Stimulated activated CD4-positive, alpha-beta T cell treated with anti-CD3 and anti-CD28 coated beads, Interleukin-15, amount 100 ng/mL, for 24 hours (primary cell): ENCODE measurements at places on chromosomes 12 and 14.

- no peak for DNase-seq
Measured at GRCh38 chr14:95216008-95216407, 58.7 kb upstream of the DICER1 start.

- DNase-seq = no peak
Measured at GRCh38 chr12:113581342-113581741, 109.7 kb upstream of the LHX5 start.

DNA sequence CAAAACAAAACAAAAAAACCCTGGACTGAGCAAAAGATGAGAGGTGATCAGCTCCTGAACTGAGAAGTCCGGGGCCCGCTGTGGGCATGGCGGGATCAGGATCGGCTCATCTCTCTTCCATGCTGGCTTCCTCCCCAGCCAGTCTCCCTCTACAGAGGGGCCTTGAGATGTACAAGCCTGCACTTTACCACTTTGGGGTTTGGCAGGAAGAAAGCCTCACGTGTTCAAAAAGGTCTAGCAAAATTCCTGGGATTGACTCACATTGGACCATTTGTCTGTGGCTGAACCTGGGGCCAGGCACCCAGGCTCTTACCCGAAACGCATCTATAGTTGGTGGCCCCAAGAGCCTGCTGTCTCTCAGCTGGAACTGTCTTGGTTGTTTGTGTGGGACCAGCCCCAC is 89.0 kb downstream of the SLC24A4 start:
- no peak for DNase-seq

GRCh38 chr12:124494751-124495129 is 72.7 kb downstream of the NCOR2 start:
- no peak for DNase-seq

DNA sequence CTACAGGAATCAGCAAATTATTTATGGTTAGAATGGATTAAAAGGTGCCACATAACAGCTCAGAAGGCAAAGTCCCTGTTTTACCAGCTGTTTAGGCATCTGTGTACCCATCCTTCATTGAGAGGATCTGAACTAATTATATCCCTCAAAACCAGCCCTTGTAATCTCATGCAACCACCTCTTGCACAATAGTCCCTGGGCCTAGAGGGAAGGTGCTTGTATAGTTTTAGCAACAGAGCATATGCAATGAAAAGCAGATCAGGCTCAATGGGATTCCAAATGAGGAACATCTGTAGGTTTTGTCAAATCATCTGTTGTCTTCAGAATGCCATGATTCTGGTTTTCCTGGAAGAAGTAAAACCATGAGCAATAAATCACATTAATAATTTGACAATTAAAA is 26.0 kb upstream of the GLIPR1L2 start:
- no peak for DNase-seq

GRCh38 chr12:93621986-93622385 is 49.5 kb downstream of the SOCS2 start:
- DNase-seq = no peak

GRCh38 chr14:61551384-61551783 is 143.9 kb upstream of the HIF1A start:
- no peak for DNase-seq

GRCh38 chr12:28955491-28955890 is 193.6 kb upstream of the FAR2 start:
- no peak for DNase-seq

DNA sequence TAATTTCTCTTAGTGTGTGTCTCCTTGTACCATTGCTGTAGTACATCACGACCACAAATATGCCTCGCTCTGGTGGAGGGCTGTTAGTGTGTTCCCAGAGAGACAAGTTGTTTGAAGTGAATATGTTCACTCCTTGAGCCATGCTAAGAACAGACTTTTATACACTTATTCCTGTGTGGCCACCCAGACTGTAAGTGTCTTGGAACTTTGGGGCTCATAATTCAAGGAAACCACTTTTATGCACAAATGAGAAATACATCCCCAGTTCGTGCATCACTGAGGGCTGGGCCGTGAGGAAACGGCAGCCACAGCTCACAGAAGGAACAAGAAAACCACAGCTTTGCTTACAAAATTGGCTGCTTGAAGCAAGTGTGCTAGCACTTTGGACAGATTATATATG is 362.2 kb upstream of the DDHD1 start:
- DNase-seq = no peak

DNA sequence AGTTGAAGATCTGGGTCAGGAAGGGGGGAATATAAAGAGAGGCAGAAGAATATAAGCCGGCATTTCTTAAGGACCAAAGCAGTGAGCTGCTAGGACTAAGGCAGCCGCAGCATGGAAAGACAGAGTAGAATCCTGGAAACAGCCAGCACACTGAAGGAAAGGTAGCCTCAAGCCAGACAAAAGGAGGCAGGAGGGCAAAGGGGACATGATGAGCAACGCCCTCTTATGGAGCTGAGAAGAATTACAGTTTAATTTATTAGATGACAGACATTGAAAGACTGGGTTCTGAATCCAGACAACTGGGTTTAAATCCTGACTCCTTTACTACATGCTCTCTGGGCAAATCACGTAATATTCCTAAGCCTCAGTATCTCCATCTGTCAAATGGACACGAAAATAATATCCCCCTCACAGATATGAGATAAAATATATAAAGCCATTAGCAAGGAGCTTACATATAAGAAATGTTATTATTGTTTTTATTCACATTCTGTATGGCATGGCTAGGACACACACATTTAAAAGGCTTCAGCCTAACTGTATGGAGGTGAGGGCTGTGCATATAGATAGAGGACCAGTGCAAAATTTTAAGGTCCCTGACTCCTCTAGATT is 8.1 kb upstream of the PCED1B start:
- DNase-seq = no peak

- no peak for DNase-seq
Measured at GRCh38 chr12:118098401-118098800, 5.4 kb downstream of the VSIG10 start.

DNA sequence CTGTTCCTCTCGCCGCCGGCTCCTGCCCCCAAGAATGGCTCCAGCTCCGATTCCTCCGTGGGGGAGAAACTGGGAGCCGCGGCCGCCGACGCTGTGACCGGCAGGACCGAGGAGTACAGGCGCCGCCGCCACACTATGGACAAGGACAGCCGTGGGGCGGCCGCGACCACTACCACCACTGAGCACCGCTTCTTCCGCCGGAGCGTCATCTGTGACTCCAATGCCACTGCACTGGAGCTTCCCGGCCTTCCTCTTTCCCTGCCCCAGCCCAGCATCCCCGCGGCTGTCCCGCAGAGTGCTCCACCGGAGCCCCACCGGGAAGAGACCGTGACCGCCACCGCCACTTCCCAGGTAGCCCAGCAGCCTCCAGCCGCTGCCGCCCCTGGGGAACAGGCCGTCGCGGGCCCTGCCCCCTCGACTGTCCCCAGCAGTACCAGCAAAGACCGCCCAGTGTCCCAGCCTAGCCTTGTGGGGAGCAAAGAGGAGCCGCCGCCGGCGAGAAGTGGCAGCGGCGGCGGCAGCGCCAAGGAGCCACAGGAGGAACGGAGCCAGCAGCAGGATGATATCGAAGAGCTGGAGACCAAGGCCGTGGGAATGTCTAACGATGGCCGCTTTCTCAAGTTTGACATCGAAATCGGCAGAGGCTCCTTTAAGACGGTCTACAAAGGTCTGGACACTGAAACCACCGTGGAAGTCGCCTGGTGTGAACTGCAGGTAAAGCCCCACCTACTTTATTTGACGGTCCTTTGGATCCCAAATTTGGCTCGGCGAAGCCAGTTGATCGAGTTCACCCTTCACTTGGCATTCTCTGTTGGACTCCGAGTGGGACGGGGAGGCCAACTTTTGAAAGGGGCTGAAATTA is 1.5 kb downstream of the WNK1 start:
- DNase-seq = peak; percentile 69

DNA sequence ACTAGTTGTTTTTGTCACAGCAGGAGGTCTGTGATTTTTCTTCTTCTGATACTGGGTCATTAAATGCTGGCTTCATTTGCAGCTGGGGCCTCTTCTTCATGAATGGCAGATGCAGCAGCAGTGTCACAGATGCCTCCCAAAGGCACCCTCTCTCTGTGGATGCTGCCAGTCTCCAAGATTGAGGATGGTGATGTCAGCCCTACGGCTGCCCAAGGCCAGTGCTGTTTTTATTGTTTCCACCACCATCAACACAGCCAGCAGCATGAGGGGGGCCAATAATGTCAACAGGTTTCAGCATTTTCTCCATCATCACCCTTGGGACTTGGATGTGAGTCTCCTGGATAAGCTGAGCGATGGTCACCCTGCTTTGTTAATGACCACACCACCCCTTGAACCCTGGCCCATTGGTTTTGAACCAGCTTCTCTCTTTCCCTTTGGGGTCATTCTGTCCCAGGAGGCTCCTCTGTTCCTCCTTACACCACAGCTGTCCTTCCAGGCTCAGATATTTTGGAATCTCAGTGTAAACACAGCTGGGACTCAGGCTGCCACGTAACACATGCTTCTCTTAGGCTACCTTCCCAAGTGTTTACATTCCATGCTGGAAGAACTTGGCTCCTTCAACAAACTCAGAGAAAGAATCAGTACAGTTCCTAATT is 151.7 kb upstream of the DDHD1 start:
- DNase-seq = no peak

- DNase-seq = no peak
Measured at GRCh38 chr14:91019673-91020072, 40.8 kb downstream of the RPS6KA5 start.

- DNase-seq = no peak
Measured at GRCh38 chr12:90757957-90758356, 197.0 kb downstream of the CCER1 start.

- DNase-seq = no peak
Measured at GRCh38 chr12:133073836-133074235, 6.9 kb upstream of the ZNF140 start.

GRCh38 chr14:22872033-22872832 is 693 bp downstream of the LRP10 start:
- peak; percentile 80 for DNase-seq

DNA sequence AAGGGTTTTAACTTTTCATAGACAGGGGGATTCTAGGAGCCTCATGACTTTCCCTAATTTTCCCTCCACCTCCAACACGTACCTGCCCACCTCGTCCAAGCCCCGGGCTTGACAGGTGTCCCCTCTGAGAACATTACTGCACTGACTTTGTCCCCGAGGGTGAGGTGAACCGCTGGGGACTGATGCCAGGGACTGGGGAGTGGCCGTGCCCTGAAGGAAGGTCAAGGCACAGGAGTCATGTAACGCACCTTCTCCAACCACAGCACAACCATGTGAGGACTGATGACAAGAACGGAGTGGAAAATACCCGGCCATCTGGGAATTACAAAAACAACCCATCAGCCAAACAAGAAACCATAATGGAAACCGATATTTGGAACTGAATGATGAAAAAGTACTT is 214.7 kb upstream of the C14orf180 start:
- no peak for DNase-seq

DNA sequence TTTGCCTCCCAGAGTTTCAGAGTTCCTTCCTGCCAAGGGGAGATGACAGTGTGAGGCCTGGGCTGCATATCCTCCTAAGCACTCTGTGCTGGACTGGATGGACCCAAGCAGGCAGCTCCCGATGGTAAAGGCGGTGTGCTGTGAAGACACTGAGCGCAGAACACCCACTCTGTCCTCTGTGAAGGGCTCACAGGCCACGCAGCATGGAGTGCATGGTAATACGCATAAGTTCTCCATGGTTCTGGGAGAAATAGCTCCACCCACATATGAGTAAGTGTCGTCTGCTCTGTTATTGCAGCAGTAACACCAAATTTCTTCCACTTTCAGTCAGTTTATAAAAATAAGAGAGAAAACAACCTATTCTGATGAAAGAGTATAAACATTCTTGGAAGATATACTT is 55.8 kb downstream of the TMEM30B start:
- no peak for DNase-seq

GRCh38 chr12:107126796-107127481 is 33.6 kb upstream of the CRY1 start:
- DNase-seq = no peak

DNA sequence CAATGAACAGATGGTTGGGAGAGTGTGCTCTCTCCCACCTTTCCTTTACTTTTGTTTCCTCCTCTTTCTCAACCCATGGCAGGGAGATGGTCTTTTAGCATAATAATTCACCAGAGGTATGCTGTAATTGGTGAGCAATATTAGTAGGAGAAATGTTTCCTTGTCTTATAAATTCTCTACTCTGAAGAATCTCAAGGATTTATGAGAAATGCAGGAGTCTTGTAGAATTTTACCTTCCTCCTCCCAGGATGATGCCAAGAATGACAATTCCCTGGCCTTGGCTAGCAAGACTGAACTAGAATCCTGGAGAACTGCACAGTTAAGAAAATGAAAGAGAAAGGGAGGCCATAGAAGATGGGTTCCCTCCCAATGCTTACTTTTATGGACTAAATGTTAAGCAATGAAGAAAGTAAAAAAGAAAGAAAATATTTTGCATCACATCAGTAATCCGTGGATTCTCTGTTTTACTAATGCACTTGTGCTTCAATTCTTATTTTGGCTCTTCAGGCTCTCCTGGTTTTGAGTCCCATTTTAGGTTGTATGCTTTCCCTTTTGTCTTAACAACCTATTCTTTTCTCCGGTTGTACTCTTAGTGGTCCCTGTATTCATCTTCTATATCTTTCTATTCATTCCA is 192.9 kb upstream of the GARIN6 start:
- DNase-seq = no peak

DNA sequence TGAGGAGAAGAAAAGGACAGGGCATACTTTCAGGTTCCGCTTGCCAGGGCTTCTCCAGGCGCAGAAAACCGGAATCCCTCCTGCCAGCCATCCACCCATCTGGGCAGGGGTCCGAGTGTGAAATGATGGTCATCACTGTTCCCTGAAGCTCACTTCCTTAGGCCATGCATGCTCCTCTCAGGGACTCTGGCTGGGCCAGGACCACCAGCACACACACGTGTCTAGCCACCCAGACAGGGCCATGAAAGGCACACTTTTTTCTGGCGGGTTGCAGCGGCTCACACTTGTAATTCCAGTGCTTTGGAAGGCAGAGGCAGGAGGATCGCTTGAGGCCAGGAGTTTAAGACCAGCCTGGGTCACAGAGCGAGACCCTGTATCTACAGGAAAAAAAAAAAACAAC is 1.5 kb downstream of the TCL1A start:
- no peak for DNase-seq

DNA sequence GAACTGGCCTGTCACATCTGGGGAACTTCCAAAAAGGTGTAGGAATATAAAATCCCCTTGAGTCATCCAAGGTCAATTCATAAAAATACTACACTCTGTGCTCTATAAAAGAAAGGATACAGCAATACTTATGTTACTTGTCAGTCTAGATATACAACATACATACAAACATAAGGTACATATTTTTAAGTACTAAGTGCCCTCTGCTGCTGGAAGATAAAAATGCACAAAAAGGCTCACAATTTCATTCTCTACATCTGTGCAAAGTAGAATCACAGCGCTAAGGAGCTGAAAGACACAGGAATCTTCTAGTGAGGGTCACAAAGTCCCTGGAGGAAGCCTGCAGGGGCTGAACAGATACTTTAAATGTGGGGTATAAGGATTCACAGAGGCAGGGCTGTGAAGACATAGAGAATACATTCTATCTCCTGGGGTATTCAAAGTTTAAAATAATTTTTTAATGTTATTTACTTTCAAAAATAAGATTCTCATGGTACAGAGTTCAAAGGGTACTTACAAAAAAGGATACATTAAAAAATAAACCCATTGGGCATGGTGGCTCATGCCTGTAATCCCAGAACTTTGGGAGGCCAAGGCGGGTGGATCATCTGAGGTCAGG is 10.2 kb upstream of the GOLGA5 start:
- peak; percentile 20 for DNase-seq
